Ovary (tissue), 10 donors: ENCODE measurements at places on chromosomes 4 and X. TPM values are rescaled to one million over a fixed set of nuclear protein-coding genes. Genes with fewer than 3 reads are reported as not detected.
A peak's percentile ranks its signal among the peaks of the same experiment; 100 is the strongest.

VSIG4 gene
- 4.4 TPM for total RNA-seq

DNA sequence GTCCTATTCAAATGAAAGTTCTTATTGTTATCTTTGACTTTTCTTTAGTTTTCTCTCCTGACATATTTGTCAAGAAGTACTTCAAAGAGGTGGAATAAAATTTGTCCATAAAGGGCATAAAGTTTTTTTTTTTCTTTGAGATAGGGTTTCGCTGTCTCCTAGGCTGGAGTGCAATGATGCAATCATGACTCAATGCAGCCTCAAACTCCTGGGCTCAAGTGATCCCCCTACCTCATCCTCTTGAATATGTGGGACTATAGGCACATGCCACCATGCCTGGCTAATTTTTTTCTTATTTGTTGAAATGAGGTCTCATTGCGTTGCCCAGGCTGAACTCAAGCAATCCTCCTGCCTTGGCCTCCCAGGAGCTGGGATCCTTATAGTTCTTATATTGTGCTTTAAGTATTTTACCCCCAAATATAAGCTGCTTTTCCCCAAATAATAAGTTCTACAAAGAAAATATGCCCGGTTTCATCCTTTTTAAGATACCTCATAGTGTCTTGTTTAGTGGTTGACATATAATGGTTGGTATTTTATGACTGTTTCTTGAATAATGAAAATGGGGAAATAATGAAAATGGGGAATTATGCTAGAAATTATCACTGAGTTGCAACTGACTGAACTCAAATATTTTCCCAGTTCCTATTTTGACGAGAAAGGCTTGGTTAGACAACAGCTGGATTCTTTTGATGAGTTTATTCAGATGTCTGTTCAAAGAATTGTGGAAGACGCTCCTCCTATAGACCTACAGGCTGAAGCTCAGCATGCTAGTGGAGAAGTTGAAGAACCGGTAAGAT, 11.6 kb downstream of the POLR2B start:
- DNase-seq: no peak

GRCh38 chrX:109632906-109633504, 8.0 kb upstream of the KCNE5 start:
- DNase-seq: no peak

DNA sequence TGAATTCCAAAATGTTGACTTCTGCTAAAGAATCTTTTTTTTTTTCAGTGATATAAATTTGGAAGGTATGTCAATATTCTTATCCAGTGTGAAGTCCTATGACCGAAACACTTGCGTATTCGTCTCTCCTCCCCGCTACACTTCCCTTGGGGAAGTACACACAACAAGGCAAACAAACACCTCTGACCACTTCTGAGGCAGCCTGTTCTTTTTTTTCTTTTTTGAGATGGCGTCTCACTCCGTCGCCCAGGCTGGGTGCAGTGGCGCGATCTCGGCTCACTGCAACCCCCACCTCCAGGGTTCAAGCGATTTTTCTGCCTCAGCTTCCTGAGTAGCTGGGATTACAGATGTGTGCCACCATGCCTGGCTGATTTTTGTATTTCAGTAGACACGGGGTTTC, 78.1 kb upstream of the DHRSX start:
- DNase-seq: no peak

- DNase-seq: no peak
Measured at GRCh38 chr4:69907151-69907550, 23.7 kb upstream of the CSN1S1 start.

- no peak for DNase-seq
Measured at GRCh38 chr4:38654273-38654672, 9.7 kb upstream of the KLF3 start.

GRCh38 chr4:16443504-16444088, 217.3 kb upstream of the TAPT1 start:
- DNase-seq: no peak

- DNase-seq: no peak
Measured at GRCh38 chr4:119897260-119897659, 169.4 kb downstream of the MAD2L1 start.

DNA sequence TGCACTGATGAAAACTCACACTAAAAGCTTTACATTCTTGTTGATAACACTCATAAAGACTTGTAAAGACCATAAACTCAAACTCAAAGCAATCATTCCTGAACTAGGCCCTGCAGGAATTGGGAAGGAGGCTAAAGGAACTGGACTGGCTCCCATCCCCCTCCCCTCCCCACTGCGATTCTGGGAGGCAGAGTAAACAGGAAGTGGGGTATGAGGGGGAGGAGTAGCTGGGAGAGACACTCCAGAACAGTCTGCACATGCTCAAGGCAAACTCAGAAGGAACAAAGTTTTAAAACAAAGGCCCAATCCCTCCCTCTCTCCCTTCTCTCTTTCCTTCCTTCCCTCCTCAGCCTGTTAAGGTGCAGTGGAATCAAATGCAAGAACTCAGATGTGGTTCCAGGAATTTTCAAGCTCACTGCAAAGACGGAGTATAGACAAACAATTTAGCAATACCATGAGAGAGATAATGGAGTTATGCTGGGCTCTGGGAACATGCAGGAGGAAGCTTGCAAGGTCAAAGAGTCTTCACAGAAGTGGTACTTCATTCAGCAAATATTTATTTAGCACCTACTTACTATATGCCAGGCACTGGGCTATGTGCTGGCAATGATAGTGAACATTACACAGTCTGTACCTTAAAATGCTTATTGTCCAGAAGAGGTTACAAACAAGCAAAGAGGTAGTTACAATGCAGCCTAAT, 15.9 kb downstream of the MID1IP1 start:
- DNase-seq: peak; percentile 71

DNA sequence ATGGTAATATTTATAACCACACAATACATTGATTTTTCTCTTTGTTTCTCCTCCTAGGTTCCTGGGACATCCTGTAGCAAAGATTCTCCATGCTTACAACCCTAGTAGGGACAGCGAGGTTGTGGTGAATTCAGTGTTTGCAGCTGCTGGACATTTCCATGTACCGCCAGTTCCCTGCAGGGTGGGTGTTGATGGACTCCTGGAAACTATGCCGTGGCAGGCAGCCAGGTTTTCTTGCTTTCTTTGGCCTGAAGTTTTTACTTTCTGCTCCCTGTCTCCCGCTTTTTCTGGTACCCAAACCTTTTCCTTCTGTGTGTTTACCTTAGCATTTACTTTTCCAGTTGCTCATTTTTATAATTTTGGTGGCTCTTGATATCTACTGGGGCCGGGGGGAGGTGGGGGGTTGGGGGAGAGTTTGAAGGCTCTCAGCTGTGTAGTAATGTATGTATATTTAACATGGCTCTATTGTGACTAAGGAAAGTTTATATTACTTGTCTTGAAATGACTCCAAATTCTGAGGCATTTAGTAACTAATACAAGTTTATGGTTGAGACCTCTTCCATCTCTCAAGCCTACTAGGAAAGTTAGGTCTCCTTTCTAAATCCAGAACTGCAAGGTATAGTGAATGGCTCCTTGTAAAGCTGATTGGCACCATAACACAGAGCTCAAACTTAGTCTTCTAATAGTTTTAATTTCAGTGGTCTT, 89.7 kb downstream of the TMEM131L start:
- peak; percentile 76 for DNase-seq

DNA sequence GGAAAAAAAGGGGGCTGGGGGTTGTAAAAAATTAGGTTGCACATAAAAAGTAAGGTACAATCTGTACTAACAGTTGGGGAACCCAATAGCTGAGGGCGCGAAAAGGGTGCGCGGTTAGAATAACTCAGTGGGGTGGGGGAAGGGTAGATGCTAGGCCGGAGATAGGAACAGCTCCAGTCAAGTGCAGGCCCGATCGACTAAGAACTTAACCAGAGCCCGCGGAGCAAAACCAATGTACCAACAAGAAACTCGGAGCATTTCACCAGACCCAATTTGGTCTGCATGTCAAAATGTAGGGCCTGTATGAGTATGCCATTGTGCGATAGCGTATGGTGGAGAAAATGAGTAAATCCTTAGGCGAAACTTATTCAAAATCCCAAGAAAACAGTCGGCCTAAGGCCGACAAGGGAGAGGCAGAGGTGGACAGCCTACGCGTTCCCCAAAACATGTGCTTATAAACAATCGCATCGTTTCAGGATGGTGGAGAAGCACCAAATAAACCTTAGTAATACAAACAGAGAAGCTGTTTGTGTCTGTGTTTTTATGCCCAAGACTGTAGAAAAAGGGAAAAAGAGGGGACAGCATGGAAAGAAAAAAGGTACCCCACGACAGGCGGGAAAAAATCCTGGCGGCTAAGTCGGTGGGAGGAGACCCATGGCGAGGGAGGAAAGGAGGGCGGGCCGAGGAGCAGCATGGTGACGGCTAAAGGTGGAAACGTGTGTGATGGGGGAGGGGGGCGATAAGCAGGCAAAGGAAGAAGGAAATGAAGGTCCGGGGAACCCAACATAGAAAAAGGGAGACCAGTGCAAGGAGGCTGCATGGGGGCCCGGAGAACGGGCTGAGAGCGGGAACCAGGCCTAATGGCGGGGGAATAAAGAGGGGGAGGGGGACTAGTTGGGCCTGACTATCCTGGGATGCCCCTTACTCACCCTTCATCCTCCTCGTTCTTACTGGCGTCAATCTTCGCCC, 990 bp downstream of the HNRNPD start:
- peak; percentile 76 for DNase-seq

DNA sequence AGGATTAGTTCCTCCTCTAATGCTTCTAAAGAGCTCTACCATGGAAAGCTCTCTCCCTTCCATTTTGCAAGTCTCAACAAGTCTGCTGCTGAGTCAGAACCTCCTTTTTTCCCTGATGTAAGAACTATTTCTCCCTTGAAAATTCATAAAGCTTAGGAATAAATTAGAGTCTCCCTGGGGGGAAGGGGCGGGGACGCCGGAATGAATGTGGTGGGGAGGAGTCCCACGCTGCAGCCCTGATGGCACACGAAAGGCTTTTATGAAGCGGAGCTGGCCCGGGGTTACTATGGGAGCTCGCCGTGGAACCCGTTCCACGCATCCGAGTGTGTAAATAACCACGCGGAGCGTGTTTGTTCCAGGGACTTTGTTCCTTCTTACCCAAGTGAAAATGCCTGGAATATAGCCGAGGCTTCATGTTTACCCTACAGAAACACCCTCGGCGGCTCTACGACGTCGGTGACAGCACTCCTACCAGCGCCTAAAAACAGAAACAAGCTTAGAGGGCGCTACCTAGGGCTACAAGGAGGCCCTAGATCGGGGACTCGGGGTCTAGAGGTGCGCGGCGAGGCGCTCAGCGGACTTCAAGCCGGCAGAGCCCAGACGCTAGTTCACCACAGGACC, 923 bp upstream of the CPEB2 start:
- DNase-seq: peak; percentile 79

GRCh38 chrX:12330841-12331240, 192.6 kb downstream of the FRMPD4 start:
- DNase-seq: no peak

SPATA18 gene
- 2.6 TPM for total RNA-seq

- DNase-seq: no peak
Measured at GRCh38 chr4:103073792-103074438, 2.6 kb downstream of the SLC9B2 start.

- DNase-seq: no peak
Measured at GRCh38 chrX:136450050-136450830, 37.5 kb upstream of the BRS3 start.

- no peak for DNase-seq
Measured at GRCh38 chr4:121338518-121338917, 42.3 kb downstream of the QRFPR start.

SMIM10L2A gene
- total RNA-seq: 4.0 TPM

DNA sequence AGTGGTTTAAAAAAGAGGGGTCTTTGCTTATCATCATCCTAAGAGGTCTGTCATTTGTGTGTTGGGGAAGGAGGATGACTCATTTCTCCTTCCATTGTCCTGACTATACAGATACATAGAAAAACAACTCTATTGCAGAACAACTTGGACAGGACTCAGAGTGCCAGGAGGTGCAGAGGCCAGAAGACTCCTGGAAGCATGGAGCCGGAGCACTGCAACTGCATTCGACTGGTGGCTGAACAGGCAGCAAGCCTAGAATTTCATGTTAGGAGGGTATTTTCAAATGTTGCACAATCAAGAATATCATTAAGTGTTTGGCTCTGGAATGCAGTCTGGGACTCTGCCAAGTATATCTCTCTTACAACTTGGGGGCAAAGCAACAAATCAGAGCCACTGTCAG, 35.0 kb upstream of the MAML3 start:
- DNase-seq: peak; percentile 69

DNA sequence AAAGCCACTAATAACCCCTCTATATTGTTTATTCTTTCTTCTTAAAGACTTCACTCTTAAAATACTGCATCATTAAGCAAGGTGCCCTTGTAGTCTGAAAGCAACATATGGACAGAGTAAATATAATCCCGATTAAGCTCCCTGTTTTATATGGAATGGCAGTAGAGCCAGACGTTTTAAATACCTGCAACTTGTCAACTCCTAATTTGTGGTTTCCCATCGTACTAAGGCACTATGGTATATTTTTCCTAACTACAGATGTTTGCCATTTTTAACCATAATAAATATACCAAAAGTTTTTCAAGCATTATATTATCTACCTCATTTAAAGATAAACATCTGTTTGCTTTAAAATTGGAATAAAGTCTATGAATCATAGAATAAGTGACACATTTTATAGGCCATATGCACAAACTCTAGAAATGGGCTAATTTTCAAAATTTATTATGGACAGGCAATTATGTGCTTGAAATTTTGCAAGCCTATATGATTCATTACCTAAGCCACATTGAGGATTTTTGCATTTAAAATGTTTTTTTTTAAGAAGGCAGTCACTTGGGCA, 194.6 kb downstream of the FRMPD4 start:
- DNase-seq: no peak

USP51 gene
- 8.5 TPM for total RNA-seq

- DNase-seq: no peak
Measured at GRCh38 chrX:40508560-40508959, 72.2 kb upstream of the ATP6AP2 start.

MXD4 gene
- 42.6 TPM for total RNA-seq

ASB9 gene
- total RNA-seq: 0.97 TPM

DNA sequence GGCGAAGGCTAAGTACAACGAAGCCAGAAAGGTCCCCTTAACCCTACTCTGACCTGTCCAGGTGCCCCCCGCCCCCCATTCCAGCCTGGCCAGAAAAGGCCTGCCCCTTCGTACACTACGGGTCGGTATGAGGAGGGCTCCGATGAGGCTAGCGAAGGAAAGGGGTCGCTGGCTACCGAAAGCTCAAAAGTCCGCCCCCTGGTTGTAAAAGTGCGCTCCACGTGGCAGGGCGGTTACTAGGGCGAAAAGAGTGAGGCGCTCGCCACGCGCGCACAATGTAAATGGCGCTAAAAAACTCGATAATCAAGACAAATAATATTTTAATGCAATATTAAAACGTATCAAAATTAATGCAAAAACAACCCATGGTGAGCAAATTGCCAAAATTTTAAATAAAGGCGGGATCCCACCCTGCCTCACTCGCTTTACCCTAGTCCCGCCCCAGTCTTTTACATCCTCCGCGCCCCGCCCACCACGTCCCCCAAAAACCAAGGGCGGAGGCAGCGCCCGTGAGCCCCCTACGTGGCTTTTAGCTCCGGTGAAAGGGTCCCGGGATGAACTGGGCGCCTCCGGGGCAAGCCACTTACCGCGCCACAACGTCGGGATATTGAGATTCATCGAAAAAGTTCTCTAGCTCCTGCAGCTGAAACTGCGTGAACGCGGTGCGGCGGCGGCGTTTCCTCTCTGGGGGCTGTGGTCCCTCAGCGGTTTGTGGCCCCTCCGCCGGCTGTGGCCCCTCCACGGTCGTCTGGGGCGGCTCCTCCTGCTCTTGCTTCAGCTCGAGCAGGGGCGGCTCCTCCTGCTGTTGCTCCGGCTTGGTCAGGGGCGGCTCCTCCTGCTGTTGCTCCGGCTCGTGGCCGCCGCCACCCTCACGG, 929 bp downstream of the ESX1 start:
- no peak for DNase-seq

HSD17B13 gene
- total RNA-seq: 0.31 TPM

JADE3 gene
- 8.6 TPM for total RNA-seq

- DNase-seq: no peak
Measured at GRCh38 chr4:5974321-5974720, 43.9 kb downstream of the C4orf50 start.
